ENCODE measurements at places on chromosomes 5 and 9. TPM values are rescaled to one million over a fixed set of nuclear protein-coding genes. Genes with fewer than 3 reads are reported as not detected.

DNA sequence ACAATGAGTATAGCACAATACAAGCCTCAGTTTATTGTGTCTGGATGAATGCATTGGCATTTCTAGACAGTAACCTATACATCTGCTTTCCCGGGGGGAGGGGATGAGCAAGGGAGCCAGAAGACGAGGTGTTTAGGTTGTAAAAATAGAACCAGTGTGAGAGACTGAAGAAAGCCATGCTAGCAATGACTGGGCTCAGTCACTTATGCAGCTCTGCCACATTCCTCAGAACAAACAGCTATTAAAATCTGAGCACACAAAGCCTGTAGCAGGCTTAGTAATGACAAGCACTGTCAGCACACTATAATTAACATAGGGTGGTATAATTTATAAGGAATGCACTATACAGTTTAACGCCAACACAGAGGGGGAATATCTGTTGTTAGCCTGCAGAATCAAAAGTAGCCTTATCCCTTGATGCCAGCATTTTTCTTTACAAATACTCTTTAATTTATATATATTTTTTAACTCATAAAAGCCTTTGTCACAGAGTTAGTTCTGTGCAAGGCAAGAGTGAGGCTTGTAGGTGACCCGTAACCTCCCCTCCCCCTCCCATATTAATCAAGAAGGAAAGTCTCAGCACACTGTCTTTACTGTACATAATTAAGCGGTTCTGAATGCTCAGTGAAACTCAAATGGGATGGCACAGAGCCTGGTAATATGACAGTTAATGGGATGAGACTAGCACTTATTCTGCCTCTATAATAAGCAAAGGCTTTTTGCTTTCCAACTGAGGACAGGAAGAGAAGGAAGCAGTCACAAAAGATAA lies 295.4 kb downstream of the CSNK1G3 start:
- DNase-seq: no peak

DNA sequence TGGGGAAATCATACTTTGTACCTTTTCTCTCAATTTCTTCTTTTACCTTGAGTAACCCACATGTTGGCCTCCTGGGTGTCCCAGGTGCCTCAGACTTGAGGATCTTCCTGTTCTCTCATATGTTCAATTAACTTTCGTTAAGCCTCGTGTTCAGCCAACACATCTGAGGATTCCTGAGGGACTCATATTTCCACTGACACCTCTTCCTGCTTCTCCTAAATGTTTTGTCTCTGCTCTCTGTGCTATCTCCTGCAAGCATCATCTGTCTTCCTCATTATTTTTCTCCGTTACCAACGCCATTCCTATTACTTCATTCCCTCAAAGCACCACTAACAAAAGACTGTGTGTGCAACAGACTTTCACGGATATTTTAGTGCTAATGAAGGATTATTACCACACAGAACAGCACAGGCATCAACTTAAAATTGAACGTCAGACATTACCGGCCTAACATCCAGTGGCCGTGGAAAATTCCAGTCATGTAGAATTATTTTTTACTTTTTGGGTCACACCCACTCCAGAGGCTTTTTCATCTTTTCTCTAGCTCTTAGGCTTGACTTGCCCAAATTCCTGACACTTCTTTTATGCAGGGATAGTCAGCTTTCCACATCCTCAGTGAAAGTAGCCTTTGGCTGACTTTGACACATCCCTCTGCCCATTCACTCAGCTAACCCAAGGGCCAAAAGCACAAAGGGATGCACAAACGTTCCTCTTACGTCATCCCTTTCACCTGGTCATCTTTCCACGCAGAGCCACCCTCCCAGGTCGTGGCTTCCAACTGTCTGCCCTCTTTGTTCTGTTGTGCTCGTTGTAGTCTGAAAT lies 46.0 kb upstream of the OSMR start:
- DNase-seq: no peak

DNA sequence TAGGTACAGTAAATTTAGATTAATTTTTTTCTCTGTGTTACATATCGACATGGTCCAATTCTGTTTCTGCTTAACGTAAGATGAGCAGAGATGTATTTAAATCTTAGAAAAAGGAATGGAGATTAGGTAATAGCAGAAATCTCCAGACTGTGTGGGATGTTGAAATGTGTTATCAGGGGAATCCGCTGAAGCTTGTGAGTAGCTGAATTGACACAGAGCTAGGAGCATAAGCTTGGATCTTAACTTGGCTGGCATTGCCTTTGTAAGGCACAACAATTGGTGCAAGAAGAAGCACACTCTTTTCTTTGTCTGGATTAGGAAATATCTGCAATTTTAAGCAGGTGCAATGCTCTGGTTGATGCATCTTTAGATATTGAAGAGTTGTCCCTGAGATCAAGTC lies 53.1 kb downstream of the PLPPR1 start:
- no peak for DNase-seq

DNA sequence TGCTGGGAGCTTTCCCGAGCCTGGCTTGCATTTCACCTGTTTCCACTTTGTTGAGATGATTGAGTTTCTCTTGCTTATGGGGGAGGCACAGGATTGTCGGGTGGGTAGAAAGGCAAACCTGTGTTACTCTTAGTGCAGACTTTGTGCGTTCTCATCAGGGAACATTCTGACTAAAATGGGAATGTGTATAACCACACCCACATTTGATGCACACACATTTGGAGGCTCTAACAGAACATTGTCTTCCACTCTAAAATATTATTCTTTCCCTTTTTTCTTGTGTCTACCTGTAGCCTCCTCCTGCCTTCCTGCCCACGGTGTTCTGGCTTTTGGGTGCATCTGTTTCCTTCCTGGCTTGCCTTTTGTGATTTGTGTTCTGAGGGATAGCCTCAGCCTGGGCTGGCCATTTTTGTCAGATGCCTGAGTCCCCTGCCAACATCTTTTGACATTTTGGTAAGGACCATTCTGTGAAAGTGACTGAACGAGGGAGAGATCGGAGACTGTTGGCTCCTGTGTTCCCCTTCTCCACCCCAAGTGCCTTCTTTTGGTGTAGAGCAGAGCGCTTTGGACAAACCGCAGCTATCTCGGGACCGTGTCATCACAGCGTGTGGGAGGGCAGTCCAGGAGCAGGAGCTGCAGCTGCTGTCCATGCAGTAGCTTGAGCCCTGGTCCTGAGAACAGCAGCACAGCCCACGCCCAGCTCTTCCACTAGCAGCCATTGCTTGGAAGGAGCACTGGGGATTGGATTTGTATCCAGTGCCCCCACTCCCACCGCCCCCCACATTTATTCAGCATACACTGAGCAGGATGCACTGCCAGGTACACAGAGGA lies 101.4 kb downstream of the ARHGAP26 start:
- peak; percentile 70 for DNase-seq

DNA sequence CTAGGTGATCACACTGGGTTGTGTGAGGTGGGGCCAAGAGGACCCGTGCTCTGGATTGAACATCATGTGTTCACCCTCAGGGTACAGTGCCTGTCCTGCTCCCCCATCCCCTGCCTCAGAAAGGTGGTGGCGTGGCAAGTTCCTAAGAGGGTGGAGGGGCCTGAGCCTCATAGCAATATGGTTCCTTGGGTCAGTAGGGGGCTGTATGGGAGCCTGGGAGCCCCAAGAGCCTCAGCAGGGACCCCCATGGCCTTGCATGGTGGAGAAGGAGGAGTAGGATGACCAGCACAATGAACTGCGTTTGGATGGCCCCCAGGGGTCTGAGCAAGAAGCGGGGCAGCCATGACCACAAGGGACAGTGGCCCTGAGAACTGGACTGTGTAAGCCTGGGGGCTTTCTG lies 89.6 kb upstream of the SHB start:
- DNase-seq: no peak

- no peak for DNase-seq
These were observed 55.5 kb upstream of the SPATA31C2 start for GRCh38 chr9:88193766-88194165.

GRCh38 chr9:113618836-113619490 lies 155.4 kb downstream of the RGS3 start:
- no peak for DNase-seq

GRCh38 chr9:109272745-109273144 lies 48.1 kb downstream of the EPB41L4B start:
- DNase-seq: no peak

DNA sequence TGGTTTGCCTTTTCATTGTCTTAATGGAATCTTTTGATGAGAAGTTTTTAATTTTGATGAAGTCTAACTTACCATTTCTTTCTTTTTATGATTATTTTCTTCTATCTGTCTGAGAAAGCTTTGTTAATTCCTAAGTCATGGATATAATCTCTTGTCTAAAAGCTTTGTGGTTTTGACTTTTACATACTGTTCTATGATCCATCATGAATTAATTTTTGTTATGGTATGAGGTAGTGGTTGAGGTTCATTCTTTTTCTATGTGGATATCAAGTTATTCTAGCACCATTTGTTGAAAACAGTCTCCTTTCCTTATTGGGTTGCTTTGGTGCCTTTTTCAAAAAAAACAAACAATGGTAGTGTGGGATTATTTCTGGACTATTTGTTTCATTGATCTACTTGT lies 20.4 kb downstream of the FBXO10 start:
- no peak for DNase-seq

DNA sequence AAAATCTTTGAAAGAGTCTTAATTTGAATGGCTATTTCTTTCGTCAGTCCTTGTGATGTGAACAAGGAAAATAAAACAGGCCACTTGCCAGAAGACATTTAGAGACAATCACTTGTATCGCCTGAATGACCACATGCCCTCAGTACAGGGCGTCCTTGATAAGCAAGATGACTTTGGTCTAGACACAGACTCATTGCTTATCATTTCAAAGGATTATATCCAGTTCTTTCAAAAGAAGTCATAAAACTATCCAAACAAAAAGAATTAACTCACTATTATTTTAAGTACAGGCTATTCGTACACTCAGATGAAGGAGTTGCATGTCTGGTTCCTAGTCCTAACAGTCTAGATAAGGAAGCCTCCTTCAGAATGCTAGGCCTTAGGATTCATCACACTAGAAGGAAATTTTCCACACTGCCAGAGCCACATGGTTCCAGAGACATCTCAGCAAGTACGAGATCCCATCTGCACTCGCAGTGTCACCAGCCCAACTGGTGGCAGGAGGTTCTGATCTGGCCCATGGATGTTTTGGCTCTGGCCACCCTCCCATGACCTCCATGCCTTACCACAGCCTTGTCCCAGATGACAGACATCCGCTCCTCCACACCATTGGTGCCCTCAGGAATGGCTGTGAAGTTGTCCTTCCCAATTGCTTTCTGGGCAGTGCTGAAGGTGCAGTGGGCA lies 109.6 kb downstream of the DPYSL3 start:
- DNase-seq: no peak

DNA sequence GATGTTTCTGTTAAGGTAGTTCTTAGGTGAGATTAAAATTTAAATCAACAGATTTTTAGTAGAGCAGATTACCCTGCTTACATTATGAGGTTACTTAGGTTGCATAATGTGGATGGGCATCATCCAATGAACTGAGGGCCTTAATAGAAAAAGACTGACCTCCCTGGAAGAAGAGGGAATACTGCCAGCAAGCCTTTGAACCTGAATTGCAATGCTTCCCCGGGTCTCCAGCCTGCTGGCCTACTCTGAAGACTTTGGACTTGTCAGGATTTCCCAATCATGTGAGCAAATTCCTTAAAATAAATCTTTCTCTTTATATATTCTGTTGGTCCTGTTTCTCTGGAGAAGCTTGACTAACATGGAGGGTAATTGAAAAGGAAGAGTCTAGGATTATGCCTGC lies 542.1 kb upstream of the ARRDC3 start:
- no peak for DNase-seq

DNA sequence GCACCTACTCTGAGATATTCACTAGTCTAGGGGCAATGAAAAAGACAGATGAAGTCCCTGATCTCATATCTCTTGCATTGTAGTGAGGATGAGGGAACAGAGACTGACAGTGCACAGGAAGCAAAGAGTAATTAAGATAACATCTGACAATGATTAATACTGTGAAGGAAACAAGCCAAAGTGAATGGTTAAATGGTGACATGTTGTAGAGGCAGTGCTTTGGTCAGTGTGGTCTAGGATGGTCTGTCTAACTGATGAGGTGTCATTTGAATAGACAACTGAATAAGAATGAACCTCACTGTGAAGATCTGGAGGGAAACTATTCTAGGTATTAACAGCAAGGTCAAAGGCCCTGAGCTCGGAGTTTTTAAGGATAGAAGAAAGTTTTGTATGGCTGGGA lies 333.3 kb upstream of the GRIA1 start:
- no peak for DNase-seq

- no peak for DNase-seq
These were observed 20.5 kb downstream of the SELENOP start for GRCh38 chr5:42791151-42791550.

- peak; percentile 73 for DNase-seq
These were observed 11.8 kb upstream of the FCN1 start for GRCh38 chr9:134929193-134930158.

- no peak for DNase-seq
These were observed 1144.0 kb downstream of the TAF11L14 start for GRCh38 chr5:18778225-18778624.

DNA sequence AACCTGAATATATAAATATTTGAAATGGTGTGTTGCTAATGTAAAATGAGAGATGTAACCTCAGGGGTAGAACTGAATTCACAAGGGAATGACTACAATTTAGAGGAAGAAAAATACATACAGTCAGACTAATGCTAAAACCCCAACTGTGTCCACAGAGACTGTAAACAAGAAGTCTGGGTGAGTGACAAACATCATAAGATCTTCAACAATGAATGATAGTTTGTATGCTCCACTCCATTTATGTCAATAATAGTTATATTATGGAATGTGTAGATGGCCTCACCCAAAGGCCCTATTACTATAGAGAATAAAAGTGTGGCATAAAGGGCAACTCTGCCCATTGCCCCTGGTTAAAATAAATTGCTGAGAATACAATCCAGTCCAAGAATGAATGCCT lies 102.9 kb downstream of the CETN3 start:
- DNase-seq: no peak

GRCh38 chr5:127451096-127451495 lies 66.3 kb upstream of the PRRC1 start:
- DNase-seq: no peak

- DNase-seq: no peak
These were observed 27.5 kb downstream of the GDNF start for GRCh38 chr5:37812365-37812764.

Gene CA9
- 1.4 TPM for polyA plus RNA-seq

Gene ASPN
- polyA plus RNA-seq: 7.0 TPM

Gene GNA14
- 2.5 TPM for polyA plus RNA-seq

Gene CDKN2A
- polyA plus RNA-seq: 0.32 TPM

Gene PCDHB5
- 1.3 TPM for polyA plus RNA-seq

Gene ABLIM3
- polyA plus RNA-seq: 81.3 TPM

Gene TNFSF8
- 0.18 TPM for polyA plus RNA-seq

Gene AMACR
- 14.6 TPM for polyA plus RNA-seq
